ENCODE measurements at places on chromosomes 12 and 14.
A peak's percentile ranks its signal among the peaks of the same experiment; 100 is the strongest.

DNA sequence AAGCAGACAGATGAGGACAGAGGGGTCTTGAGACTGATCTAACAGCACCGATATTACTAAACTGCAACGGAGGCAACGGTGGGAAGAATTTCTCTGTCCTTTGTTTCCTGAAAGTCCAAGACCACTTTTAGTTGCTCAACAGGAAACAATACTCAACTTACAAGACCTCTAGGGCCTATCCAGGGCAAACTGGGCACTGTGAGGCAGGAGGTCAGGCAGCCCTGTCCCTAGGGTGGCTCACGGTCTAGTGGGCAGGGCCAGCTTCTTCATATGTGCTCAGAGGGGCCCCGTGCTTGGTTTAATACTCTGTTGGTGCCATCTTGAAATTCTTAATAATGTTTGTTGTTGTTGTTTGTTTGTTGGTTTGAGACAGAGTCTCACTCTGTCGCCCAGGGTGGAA, 14.2 kb downstream of the SSH1 start:
- DNase-seq: no peak

GRCh38 chr12:122811777-122812176, 23.5 kb upstream of the HIP1R start:
- no peak for DNase-seq

GRCh38 chr14:50829489-50830043, 1.4 kb downstream of the NIN start:
- DNase-seq: peak; percentile 68

DNA sequence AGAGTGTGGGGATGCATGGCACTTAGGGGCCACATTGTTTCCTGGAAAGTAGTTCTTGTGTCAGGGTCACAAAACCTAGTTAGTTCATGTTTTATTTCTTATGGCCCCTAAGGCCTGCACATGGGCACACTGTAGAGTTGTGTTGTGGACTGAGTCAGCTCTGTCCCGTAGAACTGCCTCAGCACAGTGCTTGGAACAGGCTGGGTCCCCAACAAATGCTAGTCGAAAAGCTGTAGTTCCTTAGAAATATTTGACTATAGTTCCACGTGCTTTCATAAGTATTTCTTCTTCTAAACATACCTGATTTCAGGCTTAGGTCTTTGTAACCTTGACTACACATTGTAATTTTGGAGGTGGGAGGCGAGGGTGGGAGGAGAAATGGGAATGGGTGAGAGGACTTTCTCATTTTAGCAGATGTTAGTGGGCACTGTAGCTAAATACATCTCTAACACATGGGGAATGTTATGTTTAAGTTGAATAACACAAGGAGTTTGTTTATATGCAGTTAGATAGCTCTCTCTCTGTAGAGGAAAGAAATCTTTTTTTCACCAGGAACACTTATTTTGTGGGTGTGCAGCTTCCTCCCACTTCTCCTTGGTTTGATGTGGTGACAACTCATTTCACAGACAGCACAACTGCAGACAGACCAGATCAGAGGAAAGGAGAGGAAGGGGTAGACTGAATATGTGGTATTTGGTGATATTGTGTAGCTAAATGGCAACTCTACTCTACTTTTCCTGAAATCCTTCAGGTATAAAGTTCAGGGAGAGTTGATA, 39.5 kb upstream of the DACT1 start:
- DNase-seq: no peak

DNA sequence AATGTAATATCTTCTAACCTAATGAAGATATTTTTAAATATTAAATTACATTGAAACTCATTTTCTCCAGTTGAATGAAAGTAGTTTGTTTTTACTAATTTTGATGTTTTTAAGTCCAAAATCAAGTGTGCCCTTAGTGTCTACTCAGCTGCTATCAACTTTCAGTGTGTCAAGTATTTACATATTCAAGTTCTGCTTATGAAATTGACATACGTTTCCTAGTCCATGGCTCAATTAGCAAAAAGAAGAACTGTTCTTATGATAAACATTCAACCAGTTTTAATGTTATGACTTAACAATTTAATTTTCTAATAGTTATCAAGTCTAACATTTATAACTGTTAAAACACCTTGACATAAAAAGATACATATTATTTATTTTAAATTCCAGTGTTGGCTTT, 137.1 kb downstream of the DUSP6 start:
- peak; percentile 38 for DNase-seq

DNA sequence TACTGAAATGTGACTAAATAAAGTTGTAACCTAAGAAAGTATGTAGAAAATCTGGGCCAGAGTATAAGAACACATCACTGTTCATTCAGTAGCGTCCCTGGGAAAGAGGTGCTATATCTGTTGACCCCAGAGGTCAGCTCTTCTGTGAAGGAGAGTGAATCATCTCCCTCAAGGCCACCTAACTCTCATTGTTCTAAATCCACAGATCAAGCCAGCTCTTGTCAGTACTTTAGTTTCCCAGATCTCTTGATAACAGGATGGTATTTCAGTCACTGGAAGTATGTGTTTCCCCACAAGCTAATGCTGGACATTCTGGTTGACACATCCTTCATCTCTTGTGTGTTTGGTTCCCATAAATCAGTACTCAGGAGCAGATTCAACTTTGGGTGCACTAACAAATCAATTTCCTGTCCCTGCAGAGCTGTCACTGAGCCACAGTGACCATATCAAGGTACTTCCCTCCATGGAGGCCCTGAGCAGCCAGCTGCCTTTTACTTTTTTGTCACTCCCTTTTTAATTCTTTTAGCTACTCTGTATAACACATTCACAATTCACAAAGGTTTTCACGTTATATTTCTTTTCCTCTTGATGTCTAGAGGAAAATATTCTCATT, 7.8 kb downstream of the KRT1 start:
- no peak for DNase-seq

DNA sequence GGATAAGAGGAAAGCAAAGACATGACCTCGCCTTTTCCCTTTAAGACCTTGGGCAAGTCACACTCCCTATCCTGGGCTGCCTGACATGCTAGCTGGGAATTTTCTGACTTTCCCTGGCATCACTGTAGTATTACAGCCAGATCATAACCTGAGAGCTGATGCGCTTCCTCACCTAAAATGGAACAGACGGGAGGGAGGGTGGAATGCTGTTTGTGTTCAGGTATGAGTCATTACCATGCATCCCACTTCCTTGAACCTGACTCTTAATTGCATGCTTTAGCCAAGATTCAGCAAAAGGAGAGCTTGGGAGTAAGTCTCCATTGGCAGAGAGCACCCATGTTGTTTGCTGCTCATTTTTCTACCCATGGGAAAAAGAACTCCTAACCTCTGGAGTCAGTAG, 156.5 kb downstream of the KCNK10 start:
- no peak for DNase-seq

GRCh38 chr12:96571101-96571862, 81.9 kb downstream of the CFAP54 start:
- DNase-seq: no peak

GRCh38 chr12:105100207-105100985, 7.1 kb upstream of the WASHC4 start:
- DNase-seq: no peak

GRCh38 chr14:66273261-66273832, 212.8 kb upstream of the CCDC196 start:
- no peak for DNase-seq

DNA sequence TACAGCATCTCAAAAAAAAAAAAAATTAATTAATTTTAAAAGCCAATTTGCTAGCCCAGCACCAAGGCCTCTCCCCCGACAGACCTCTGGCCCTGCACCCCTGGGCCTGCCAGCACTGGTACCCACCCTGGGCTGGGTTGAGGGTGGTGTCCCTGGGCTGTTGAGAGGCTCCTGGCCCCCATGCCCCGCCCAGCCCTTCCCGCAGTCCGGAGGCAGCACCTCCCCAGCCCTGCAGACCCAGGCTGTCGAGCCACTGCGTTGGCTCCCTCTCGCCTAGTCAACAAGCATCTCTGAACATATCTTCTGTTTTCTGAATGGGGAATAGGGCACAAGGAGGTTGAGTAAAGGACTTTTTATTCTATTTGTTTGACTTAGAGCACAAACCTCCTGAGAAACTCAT, 87.1 kb downstream of the FBXL14 start:
- no peak for DNase-seq

DNA sequence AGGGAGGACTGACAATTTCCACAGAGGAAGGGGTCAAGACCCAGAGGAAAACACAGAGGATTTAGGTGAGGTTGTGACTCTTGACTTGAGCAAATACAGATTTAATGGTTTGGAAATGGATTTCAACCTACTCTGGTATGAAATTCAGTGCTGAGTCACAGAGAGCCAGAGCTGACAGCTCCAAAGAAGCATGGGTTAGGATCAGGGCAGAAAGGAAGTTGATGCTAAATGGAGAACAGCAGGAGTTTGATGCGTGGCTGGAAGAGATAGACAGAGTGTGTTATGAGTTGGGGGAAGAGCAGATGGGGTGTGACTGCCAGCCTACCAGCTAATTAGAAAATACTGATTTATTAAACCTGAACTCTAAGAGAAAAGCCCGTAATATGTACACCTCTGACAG, 272.6 kb downstream of the FOXG1 start:
- no peak for DNase-seq

- no peak for DNase-seq
These were observed 54.0 kb downstream of the NCOR2 start for GRCh38 chr12:124513297-124513867.

- DNase-seq: no peak
These were observed 16.2 kb upstream of the IGF1 start for GRCh38 chr12:102496591-102496990.

- DNase-seq: peak; percentile 57
These were observed 150.7 kb downstream of the KTN1 start for GRCh38 chr14:55730592-55731310.

DNA sequence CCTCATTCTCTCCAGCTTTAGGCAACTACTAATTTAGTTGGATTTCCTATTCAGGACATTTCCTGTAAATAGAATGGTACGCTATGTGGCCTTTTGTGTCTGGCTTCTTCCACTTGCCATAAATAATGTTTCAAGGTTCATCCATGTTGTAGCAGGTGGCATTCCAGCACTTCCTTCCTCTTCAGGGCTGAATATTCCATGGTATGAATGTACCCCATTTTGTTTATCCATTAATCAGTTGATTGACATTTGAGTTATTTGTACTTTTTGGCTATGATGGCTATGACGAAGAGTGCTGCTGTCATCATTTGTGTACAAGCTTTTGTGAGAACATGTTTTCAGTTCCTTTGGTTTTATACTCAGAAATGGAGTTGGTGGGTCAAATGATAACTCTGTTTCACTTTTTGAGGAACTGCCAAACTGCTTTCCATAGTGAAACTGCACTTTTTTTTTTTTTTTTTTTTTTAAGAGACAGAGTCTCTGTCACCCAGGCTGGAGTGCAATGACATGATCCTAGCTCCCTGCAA, 6.5 kb upstream of the CDK2AP1 start:
- DNase-seq: no peak

DNA sequence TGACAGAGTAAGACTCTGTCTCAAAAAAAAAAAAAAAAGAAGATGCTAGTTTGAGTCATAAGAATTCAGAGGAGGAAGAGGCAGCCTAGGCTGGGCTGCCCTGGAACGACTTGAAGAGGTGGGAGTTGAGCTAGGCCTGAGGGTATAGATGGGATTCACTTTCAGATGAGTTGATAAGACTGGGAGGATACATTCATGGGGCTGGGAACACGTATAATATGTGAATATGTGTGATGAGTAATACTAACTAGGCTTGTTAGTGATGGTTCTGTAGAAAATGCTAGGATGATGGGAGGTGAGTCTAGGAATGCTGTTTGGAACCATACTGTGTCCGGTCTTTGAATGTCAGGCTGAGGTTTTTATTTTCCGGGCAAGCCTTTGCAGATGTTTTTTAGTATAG, 9.0 kb downstream of the PLEKHA5 start:
- no peak for DNase-seq

GRCh38 chr12:113786107-113786506, 180.0 kb downstream of the RBM19 start:
- DNase-seq: no peak

- DNase-seq: no peak
These were observed 345.9 kb downstream of the BCL11B start for GRCh38 chr14:98926146-98926545.

DNA sequence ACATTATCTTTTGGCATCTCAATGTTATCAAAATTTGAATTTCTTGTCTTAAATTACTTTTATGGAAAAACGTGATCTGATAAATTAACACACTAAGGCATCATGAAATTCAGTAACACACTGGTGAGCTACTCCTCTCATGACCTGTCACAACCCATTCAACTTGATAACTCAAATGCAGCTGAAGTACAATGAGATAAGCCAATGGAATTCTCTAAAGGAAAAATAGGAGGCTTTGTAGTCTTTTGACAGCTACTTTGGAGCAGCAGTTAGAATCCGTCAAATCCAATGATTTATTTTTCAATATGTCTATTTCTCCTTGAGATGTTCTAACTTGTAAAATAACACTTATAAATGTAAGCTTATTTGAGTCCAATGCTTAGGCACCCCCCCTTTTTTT, 1029.4 kb downstream of the TRHDE start:
- no peak for DNase-seq

DNA sequence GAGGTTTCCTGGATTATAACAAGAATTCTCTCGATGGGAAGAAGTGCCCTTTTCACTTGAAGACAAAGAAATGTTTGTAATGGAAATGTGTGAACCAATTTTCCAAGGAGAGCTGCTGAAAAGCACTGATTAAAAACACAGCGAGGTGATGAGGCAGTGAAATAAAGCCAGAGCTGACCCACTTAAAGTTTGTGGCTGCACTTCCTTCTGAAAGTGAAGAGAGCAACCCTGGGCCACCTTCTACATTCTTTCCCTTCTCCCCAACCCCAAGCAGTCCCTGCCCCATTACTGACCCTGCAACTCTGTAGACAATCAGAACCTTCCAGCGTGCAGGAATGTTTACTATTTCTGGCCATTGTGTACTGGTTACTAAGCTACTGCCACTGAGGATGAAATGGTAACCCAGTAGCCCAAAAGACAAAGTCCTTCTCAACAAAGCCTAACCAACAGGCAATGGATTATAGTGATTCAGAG, 173.9 kb downstream of the TTC7B start:
- no peak for DNase-seq

DNA sequence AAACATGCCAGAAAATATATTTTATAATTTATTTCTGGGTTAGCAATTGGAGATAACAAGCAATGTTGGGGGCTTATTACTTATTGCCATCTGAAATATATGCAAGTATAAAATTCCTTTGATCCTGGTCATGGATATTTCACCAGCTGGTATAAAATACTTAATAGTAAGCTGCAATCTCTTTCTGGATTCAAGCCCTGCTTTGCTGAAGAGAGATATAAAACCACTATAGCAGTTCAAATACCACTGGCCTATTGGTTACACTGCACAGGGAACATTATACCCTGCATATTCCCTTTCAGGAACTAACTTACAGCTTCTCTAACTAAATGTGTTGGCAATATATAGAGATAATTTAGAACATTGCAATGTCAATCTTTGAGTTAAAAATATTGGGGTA, 546.2 kb upstream of the ATP2B1 start:
- no peak for DNase-seq

DNA sequence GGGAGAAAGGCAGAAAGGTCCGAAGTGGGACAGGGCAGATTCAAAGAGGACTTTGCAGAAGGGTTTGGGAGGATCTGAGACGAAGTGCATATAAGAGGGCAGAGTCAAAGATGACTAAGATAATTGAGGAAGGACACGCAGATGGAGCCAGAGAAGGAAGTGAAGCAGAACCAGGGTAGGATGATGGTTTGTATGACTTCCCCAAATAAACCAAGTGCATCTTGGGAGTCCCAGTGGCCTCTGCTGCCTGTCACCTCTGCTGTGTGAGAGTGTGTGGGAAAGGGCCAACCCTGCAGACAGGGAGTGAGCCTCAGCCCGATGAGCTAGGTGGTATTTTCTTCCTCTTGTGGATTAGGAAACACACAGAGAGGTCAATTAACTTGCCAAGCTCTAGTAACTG, 36.8 kb downstream of the FLVCR2 start:
- DNase-seq: no peak

GRCh38 chr12:121678305-121678704, 8.9 kb upstream of the MORN3 start:
- DNase-seq: no peak
